Kidney glomerular epithelial cell (primary cell): ENCODE measurements at places on chromosomes 6 and 20.

DNA sequence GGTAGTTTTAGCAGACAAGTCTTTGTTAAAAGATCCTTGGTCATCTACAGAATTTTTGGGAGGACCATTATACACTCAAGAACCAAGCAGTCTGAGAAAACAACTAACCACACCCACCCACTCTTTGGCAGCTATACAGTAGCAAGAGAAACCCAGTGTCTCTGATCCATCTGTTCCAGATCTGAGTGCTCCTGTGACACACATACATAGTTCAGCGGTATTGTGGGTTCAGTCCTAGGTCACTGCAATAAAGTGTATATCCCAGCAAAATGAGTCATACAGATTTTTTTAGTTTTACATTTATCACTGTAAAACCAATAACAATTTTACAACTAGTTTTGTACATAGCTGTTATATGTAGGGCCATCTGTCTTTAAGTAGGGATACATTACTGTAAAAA lies 47.4 kb upstream of the PAK5 start:
- DNase-seq: no peak

GRCh38 chr20:53164072-53164471 lies 191.9 kb downstream of the TSHZ2 start:
- DNase-seq: no peak

GRCh38 chr20:57249073-57249472 lies 17.4 kb downstream of the BMP7 start:
- no peak for DNase-seq

- DNase-seq: no peak
Measured at GRCh38 chr20:44133424-44133823, 53.6 kb downstream of the JPH2 start.

GRCh38 chr6:170243386-170243785 lies 47.5 kb downstream of the DLL1 start:
- no peak for DNase-seq

DNA sequence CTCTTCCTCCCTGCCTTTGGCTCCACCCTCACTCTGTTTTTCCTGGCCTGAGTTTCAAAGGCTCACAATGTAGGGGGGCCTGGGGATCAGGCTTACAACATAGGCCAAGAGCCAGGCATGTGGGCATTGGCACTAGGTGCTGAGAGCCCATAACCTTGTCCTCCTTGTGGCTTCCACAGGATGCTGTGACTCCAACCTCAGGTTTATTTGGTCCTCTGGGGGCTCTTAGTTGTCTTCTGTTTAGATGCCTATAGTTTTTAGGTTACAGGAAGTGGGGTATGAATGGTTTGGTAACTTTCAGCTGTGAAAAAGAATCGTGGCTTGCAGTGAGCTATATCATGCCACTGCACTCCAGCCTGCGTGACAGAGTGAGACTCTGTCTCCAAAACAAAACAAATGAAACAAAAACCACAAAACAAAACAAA lies 25.6 kb downstream of the MMP24 start:
- no peak for DNase-seq

DNA sequence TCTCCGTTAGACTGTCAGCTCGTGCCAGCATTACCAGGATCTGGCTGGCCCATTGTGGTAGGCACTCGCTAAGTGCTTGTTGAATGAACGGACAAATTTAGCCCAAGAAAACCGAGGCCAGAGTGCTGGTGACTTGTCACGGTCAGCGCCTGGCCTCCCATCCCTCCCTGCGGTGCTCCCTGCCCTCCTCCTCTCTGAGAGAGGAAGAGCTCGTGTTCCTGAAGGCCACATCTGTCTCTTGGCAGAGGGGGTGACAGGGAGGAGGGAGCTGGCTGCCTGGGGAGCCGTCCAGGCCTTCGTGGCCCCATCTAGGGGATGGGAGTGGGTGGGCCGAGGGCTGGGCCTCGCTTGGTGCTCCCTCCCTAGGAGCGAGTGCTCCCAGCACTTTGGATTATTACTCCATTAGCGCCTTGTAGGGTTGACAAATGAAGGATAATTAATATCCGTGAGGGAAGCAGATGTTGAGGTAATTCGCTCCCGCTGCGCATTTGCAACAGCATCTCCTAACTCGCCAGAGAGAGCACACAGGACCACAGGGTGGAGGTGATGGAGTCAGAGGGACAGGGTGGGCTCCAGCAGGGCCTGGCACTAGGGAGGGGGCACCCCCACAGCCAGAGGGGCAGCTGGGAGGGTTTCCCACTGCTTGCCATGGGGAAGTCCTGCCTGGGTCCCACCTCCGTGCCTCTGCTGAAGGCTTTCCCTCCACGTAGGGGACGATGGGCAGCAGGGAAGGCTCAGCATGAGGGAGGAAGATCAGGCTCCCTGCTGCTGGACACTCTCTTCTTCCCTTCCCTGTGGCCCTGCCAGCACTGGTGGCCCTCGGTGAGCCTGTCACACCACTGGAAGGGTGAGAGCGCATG lies 37.0 kb downstream of the VSTM2L start:
- no peak for DNase-seq

DNA sequence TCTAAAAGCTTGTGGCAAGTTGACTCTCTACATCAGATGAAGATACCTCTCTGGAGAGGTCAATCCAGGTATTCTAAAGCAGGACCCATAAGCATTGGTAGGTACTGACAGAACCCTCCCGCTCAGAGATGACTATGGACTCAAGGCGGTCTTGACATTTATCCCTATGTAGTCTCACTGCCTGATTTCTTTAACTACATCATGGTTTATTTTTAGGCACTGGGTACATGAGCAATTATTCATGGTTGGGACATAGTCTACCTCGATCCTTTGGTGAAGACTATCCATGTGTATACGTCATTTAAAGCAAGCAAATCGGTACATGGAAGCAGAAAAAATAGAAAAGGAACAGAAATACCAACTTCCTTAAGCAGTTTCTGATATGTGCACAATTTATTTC lies 136.2 kb upstream of the TAB2 start:
- no peak for DNase-seq

DNA sequence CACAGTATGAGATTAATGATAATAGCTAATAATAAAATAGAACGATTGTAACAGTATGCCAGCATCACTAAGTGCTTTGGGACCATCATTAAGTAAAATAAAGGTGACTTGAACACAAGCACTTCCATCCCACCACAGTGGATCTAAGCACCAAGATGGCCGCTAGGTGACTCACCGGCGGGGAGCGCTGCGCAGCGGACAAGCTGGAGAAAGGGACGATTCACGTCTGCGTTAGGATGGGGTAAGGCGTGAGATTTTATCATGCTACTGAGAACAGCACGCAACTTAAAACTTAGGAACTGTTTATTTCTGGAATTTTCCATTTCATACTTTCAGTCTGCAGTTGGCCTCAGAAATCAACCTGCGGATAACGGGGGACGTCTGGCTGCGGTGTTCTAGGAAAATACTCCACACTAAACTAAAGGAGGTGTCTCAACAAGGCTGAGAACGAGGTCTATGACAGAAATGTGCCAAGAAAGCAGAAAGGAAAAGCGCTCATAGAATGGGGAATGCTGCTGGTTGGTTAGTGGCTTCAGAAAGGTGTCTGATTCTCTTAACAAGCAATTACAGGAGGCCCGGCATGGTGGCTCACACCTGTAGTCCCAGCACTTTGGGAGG lies 114.5 kb downstream of the GMPR start:
- no peak for DNase-seq

DNA sequence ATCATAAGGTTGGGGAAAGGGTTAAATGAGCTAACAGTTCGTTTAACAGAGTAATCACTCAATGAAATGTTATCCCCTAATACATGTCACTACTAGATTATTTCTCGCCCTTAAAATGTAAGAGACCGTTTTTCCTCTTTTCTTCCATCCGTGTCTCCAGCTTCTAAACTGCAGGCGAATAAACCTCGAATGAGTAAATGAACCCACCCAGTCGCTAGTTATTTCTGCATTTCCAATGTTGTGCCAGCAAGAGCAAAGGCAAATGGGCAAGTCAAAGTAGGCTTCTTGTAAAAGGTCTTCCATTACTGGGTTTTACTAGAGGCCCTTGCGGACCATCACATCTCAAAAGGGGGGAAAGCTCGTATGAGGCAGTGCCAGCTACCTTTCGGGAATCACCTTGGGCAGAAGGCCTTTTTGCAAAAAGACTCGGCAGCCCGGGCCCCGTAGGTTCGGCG lies 400 bp upstream of the SMAP1 start:
- no peak for DNase-seq

GRCh38 chr20:48912065-48912464 lies 9.4 kb upstream of the ARFGEF2 start:
- DNase-seq: no peak

DNA sequence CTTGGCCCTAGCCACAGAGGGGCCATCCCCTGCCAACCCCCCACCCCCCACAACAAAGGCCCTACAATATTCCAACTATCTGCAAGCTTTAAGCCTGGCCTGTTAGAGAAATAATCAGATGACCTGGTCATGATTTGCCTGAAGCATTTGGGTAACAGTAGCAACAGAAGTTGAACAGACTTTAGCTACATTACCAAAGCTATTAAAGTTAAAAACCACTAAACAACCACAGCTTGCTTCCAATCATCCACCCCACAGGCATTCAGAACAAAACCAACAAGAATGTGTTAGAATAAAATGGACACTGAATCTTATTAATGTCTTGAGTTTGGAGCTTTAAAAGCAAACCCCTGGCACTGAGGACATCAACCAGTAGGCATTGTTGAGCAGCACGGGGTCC lies 250.9 kb downstream of the LRFN2 start:
- DNase-seq: no peak

DNA sequence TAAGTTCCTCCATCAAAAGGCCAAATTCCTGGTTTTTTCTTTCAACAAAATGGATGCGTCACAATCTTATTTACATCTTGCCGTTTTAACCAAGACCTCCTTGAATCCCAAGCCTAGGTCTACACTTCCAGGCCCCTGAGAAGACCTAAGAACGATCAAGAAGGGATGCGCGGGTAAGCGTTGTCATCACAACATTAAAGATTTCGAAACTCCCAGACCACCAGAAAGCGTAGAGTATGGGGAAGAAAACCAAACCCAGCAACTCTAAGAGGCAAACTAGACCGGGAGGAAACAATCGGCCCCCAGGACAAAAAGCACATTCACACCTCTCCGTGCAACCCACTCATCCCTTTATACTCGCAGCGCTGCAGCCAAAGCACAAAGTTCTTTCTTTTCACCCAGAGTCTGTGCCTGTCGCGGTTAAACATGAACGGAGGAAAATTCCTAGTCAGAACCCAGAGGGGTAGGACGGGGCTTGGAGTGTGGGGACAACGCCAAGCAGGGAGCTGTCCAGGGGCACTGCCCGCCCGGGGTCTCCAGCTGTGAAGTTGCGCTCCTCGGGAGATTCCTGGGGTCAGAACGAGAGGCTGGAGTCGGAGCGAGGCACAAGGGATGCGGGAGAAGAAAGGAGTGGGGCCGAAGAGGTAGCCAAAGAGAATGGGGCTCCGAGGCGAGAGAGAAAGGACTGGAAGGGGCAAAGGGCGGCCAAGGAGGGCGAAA lies 725 bp downstream of the OSER1 start:
- no peak for DNase-seq

GRCh38 chr6:5680095-5680494 lies 326.6 kb downstream of the NRN1 start:
- DNase-seq: no peak

- DNase-seq: no peak
Measured at GRCh38 chr6:87151471-87151780, 3.9 kb upstream of the ZNF292 start.

- DNase-seq: no peak
Measured at GRCh38 chr20:36034875-36035274, 66.5 kb downstream of the CNBD2 start.

DNA sequence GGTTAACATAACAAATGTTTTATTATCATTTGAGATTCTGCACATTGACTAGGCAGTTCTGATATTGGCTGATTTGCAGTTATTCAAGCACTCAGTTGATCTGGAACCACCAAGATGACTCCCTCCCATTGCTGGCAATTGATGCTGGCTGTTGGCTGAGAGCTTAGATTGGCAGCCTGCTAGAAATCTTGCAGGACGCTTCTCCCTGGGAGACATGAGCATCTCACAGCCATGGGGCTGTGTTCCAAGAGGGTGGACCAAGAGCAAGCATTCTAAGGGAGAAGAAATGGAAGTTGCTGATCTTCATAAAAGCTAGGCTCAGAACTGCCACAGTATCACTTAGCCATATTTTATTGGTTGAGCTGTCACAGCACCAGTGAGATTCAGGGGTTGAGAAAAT lies 233.4 kb upstream of the ID4 start:
- no peak for DNase-seq

- no peak for DNase-seq
Measured at GRCh38 chr6:149387779-149388512, 12.1 kb upstream of the SUMO4 start.

DNA sequence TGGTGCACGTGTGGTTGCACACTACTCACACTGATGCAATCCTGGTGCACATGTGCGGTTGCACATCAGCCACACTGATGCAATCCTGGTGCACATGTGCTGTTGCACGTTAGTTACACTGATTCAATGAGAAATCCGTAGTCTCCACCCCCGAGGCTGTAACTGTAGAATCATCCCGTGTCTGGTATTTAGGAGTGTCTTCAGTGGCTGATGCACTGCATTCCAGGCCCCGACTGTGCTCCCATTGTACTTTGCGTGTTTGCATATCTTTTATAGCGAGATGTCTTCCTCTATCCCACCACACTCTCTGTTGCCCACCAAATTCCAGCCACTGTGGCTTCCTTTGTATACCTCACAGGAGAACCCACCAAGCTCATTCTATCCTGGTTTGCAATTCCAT lies 87.8 kb upstream of the MTHFD1L start:
- DNase-seq: no peak

GRCh38 chr20:62376112-62377063 lies 9.3 kb upstream of the LAMA5 start:
- DNase-seq: peak; percentile 92

- DNase-seq: no peak
Measured at GRCh38 chr6:35018182-35018519, 123.0 kb downstream of the TCP11 start.

GRCh38 chr6:105072798-105073199 lies 107.0 kb downstream of the POPDC3 start:
- DNase-seq: no peak

DNA sequence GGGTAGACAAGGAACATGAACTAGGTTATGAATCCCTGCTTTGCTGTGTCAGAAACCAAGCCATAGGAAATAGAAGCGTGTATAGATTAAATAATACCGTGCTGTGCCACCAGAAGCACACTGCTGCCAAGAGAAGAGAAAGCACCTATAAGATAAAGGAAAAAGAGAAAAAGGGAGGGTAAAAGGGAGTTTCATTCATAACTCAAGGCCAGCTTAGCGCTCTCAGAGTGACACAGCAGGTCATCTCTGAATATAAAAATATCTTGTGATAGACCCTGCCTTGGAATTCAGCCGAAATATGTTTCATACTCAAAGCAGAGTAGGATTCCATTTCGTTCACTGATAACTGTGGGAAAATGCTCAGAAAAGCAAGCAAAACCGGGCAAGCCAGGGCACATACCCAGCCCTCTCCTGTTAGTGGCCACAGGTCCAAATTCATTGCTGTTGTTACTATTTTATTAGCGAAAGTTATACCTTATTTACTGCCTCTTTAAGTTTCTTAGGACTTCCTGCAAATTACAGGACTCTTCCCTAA lies 8.7 kb downstream of the JAG1 start:
- DNase-seq: peak; percentile 26

- no peak for DNase-seq
Measured at GRCh38 chr20:11012975-11013374, 339.2 kb upstream of the JAG1 start.
